ENCODE measurements at places on chromosomes 5 and 9.
A peak's percentile ranks its signal among the peaks of the same experiment; 100 is the strongest.

GRCh38 chr5:88979726-88980125 lies 96.7 kb upstream of the MEF2C start:
- DNase-seq = no peak

- no peak for DNase-seq
These were observed 558.7 kb downstream of the ACTL7B start for GRCh38 chr9:108297073-108297472.

GRCh38 chr9:132367613-132368313 lies 13.0 kb upstream of the SETX start:
- no peak for DNase-seq

- no peak for DNase-seq
These were observed 399.1 kb upstream of the PIK3R1 start for GRCh38 chr5:67816456-67816855.

- peak; percentile 74 for DNase-seq
These were observed 4.1 kb upstream of the AMBP start for GRCh38 chr9:114082017-114082762.

DNA sequence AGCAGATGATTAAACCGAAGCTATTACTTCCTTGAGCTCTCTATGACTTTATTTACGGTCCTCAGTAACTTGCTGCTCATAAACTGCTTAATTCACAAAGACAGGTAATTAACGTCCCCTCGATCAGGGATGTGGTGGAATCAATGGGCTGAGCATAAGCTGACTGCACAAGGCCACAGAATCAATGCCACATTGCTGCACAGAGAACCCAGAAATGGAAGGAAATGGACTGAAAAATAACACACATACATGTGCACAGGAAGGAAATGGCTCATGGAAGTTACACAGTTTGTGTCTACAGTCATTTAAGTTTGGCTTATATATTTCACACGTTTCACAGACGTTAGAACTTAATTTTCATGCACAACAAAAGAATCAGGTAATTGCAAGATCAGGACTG lies 118.3 kb upstream of the KLF9 start:
- no peak for DNase-seq

DNA sequence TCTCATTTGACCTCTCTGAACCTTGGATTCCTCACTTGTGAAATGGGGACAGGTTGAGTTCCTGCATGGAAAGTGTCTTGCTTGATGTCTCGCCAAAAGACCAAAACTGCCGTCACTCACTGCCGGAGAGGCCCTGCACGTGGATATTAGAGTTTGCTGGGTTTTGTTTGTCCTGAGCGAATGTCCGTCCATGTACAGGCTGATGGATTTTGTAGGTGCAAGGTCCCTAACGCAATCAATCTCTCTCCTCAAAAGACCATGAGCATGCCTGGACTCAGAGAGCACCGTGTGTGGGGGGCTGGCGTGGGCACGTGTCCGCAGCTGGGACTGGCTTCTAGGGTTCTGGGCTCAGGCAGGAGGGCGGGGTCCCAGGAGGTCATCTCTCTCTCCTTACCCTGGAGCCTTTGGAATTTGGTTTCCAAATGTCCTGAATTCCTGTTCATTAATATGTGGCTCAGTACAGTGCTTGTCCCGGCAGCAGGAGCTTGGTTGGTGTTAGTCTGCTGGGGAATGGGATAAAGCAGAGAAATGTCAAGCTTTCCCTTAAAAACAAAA lies 146.0 kb upstream of the IER5L start:
- no peak for DNase-seq

- no peak for DNase-seq
These were observed 33.1 kb upstream of the HTR4 start for GRCh38 chr5:148687427-148687826.

GRCh38 chr9:121663591-121663990 lies 12.2 kb downstream of the DAB2IP start:
- no peak for DNase-seq

DNA sequence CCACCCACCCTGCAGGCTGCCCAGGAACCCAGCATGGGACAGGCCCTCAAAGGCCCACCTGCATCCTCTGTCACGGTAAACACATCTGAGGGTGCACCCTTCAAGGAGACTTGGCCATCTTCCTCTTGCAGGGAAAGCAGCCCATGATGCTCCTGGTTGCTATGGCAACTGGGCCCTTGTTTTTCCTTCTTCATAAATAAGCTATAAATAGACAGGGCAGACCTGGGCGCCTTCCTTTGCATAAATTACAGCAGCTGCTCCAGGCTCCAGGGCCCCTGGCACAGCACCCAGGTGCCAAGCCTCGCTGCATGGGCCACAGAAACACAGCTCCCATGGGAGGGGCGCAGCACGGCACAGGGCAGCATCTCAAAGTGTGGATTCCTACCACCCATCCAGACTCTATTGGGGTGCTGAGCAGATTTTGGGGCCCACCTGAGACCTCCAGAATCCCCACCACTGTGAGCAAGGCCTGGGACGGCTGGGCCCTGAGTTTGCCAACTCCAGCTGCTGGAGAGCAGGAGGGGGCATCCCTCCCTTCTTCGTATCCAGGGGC lies 5.8 kb upstream of the PSMB7 start:
- peak; percentile 85 for DNase-seq

GRCh38 chr9:129835860-129836223 lies 584 bp downstream of the USP20 start:
- DNase-seq = no peak

GRCh38 chr9:4297151-4297785 lies 2.6 kb downstream of the GLIS3 start:
- no peak for DNase-seq

DNA sequence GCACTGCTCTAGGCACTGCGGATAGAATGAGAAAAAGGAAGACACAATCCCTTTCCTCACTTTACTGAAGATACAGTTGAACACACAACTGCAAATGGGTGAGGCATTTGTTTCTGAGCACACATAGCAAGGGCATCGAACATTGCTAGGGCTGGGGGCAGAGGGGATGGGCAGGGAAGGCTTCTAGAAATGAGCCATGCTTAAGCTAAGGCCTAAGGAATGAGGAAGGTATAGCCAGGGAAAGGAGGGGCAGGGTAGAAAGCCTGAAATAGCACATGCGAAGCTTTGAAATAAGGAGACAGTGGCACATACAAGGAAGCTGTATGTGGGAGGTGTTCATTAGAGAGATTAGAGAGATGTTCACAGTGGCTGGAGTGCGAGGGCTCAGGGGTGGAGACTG lies 92.7 kb downstream of the KIF4B start:
- no peak for DNase-seq

GRCh38 chr5:137563646-137564397 lies 64.7 kb upstream of the SPOCK1 start:
- DNase-seq = no peak

GRCh38 chr9:35649431-35650340 lies 1.0 kb downstream of the SIT1 start:
- no peak for DNase-seq

- peak; percentile 45 for DNase-seq
These were observed 84.5 kb downstream of the ACER2 start for GRCh38 chr9:19493174-19493811.

DNA sequence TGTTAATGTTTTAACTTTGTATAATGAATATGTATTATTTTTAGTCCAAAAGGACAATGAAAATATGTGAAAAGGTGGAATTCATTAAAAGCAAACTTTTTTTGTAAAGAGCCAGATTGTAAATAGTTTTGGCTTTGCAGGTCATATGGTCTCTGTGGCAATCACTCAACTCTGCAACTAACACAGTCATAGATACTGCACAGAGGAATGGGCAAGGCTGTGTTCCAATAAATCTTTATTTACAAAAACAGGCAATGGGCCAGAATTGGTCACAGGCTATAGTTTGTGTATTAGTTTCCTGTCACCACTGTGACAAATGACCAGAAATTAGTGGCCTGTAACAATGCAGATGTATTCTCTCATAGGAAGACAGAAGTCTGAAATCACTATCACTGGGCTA lies 125.4 kb upstream of the PTCH1 start:
- DNase-seq = no peak

DNA sequence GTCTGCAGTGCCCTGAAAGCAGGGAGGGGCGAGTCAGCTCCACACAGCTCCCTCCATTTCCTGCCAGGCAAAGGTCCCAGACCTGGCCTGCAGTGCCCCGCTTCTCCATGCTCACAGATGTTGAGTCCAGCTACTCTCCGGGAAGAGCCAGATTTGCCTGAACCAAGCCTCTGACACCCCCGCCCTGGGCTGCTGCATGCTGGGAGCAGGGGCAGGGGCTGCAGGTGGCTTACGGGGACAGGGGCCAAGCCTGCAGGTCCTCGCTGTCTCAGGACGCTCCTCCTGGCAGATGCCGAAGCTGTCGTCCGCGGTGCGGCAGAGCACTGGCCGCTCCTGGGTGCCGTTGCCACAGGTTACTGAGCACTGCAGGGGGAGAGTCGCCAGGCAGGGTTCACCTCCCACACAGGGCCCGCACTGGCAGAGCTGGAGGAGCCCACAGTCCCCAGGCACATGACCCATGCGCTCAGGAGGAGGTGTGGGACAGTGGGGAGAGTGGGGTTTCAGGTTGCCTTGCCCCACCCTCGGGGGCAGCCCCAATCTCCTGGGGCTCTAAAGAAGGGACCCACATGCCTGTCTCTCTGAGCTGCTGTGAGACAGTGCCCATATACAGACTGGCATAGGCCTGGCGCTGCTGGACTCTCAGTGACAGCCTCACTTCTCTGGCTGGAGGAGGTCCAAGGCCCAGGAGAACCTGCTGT lies 62.4 kb downstream of the ZNF354C start:
- DNase-seq = no peak

DNA sequence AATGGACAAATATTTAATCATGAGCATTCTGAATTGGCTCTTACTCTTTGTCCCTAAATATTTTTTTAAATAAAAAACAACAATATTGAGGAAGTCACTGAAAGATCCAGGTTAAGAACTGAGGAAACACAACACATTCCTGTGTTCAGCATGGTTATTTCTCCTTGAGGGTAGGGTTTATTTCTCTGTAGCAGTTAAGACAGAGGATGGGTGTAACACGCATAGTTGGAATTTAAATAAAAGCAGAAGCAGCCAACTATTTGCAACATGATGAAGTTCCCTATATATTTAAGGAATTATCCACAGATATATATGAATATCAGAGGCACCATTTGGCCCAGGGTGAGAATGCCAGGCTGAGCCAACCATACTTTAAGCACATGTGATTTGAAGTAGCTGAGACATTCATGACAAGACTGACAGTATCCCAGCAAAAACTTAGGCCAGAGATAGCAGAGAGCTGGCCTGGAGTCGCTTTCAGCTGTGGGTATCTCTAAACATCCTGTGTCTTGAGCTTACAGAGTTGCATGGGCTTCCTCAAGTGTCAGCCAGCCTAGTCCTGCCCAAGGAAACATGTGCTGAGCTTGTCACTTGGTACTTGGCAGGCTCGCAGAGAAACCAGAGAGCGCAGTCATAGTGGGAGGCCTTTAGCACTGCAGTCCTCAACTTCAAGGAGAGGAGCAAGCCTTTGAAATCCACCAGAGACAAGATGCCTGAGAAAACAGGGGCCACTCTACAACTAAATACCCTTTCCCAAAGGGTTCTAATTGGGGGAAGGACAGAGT lies 43.6 kb downstream of the SEMA5A start:
- no peak for DNase-seq

- no peak for DNase-seq
These were observed 34.1 kb downstream of the PLPP7 start for GRCh38 chr9:131323629-131324028.

DNA sequence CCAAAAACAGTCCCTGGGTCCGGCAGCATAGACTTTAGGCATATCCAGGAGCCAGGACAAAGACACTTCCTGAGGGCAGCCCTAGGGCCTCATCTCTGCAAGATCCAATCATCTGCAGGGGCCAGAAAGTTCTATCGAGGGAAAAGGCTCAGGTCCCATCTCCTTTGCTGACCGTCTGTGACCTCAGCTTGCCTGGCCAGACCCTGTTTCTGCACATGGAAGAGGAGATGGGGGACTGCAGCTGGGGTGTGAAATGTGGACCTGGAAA lies 51.0 kb upstream of the FCN1 start:
- no peak for DNase-seq

DNA sequence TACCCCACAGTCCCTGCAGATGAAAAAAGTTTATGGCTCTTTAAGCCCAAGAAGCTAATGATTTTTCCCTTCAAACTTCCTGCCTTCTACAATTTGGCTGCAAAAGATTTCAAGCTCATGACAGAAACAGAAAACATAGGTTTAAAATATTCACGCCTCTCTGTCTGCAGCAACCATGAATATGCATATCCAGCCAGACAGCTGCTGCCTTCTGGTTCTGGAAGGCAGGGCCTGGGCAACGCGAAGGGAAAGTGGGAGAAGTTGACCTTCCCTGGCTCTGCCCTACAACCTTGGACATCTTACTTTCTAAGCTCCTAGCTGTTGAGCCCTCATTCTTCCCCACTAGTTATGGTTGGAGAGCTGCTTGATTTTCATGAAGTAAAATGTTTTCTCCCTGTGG lies 64.8 kb upstream of the CLINT1 start:
- DNase-seq = no peak

- DNase-seq = no peak
These were observed 29.1 kb downstream of the CEL start for GRCh38 chr9:133090752-133091385.

- DNase-seq = peak; percentile 28
These were observed at the start of gene NOTCH1 for GRCh38 chr9:136545965-136546696. TSS of gene NOTCH1 (minus strand) at chr9:136546048. CDS start at chr9:136545786, 262 bp downstream.

GRCh38 chr5:105639068-105639467 lies 2031.7 kb downstream of the EFNA5 start:
- DNase-seq = no peak

GRCh38 chr9:108724652-108725051 lies 131.1 kb downstream of the ACTL7B start:
- DNase-seq = no peak

GRCh38 chr5:118392491-118392890 lies 595.9 kb downstream of the DTWD2 start:
- DNase-seq = no peak

- no peak for DNase-seq
These were observed 35.7 kb upstream of the ADRB2 start for GRCh38 chr5:148790545-148791333.

DNA sequence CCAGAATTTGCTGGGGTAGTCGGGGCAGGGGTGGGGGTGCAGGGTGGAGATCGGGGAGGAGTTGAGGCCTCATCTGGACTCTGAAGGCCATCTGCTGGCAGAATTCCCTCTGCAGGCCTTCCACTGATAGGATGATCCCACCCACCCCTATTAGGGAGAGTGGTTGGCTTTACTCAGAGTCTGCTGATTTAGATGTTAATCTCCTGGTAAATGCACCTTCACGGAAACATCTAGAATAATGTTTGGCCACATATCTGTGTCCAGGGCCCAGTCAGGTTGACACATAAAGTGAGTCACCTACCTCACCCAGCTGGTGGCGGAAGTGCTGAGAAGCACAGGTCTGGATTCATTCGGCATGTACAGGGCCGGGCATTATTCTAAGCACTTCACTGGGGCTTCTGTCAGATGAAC lies 50.0 kb downstream of the DAPK1 start:
- no peak for DNase-seq

- DNase-seq = no peak
These were observed 360.9 kb downstream of the KDM4C start for GRCh38 chr9:7118633-7119032.
